ENCODE measurements at places on chromosomes 1 and 21.

GRCh38 chr1:208433086-208433485 lies 188.9 kb upstream of the PLXNA2 start:
- no peaks in the 10 kb centered on the region for H3K36me3 ChIP-seq
- H3K27ac ChIP-seq = no peak overlapping the region
- peaks cover 7% of the 10 kb centered on the region for H3K4me1 ChIP-seq
- H3K4me3 ChIP-seq = no peak overlapping the region
- no peak for DNase-seq

DNA sequence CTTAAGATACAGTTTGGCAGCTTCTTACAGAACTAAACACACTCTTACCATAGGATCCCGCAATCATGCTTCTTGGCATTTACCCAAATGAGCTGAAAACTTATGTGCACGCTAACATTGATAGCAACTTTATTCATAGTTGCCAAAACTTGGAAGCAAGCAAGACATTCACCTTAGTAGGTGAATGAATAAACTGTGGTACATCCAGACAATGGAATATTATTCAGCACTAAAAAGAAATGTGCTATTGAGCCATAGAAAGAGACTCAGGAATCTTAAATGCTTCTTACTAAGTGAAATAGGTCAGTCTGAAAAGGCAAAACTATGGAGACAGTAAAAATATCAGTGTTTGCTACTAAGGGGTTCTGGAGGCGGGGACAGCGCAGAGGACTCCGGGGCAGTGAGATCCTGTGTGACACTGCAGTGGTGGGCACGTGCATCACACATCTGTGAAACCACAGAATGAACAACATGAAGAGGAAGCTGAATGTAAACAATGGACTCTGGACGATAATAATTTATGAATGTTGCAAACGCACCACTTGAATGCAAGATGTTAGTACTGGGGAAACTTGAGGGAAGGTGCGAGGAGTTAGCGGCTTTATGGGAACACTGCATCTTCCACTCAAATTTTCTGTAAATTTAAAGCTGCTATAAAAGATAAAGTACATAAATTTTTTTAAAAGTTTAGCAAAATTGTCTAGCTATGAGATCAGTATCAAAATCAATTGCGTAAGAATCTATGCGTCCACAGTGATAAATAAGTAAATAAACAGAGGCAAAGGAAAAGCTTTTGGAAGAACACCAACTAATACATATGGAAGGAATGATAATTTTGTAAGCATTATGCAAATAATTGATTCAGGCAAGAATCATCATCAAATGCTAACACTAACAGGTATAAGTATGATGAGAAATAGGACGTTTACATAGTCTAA lies 15.4 kb upstream of the SPATC1L start:
- no peaks in the 10 kb centered on the region for H3K27me3 ChIP-seq
- H3K36me3 ChIP-seq = peaks cover 48% of the 10 kb centered on the region
- no peak overlapping the region for H3K27ac ChIP-seq
- DNase-seq = no peak

- no peaks in the 10 kb centered on the region for H3K27me3 ChIP-seq
- H3K4me3 ChIP-seq = no peak overlapping the region
- peak; percentile 79 for DNase-seq
- no peak overlapping the region for H3K27ac ChIP-seq
- peaks cover 36% of the 10 kb centered on the region for H3K4me1 ChIP-seq
Measured at GRCh38 chr21:45128613-45129188, 54.3 kb downstream of the ADARB1 start.

- H3K36me3 ChIP-seq = no peaks in the 10 kb centered on the region
- DNase-seq = no peak
- peaks cover 14% of the 10 kb centered on the region for H3K4me1 ChIP-seq
- no peak overlapping the region for H3K27ac ChIP-seq
- H3K4me3 ChIP-seq = no peak overlapping the region
Measured at GRCh38 chr1:84971957-84972356, 25.0 kb downstream of the MCOLN2 start.

GRCh38 chr1:36225283-36225899 lies 1.1 kb downstream of the THRAP3 start:
- H3K27ac ChIP-seq = peak overlapping the region; percentile 97
- peak overlapping the region; percentile 87 for H3K4me3 ChIP-seq
- no peak for DNase-seq

DNA sequence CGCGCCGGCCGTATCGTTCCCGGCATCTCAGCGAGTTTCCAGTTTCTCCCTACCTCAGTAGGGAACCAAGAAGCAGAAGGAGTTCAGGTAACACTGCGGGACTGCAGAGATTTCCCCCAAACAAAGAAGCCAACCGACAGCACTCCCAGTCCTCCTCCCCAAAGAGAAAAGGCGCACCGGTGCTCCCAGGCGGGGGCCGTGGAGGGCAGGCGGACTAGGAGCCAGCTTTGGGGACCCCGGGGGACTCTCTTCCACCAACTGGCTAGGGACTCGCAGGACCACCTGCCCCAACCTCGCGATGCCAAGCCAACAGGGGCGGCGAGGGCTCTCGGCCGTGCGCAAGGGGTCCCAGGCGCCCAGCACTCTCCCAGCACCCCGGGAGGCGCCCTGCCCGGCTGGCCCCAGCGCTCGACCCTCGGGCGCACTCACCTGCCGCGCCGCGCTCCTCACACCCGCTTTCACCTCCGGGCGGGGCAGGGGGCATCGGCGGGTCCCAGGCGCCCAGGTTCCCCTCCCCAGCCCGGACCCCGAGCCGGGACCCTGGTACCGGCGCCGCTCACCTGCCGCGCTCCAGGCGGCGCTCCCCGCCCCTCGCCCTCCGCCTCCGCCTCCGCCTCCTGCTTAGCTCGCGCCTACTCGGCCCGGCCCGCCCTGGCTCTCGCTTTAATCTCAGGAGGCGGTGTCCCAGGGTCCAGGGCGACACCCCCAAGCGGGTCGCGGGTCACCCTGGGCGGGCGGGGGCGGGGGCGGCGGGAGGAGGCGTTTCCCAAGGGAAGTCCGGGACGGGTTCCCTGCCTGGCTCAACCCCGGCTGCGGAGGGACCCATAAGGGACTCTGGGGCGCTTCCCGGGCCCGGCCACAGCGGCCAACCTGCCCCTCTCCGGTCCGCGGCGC lies at the start of gene TMPRSS2:
Gene TMPRSS2 (minus strand): TSS at position 638 of the 894 bp plus-strand sequence. CDS start 10,025 bp downstream, outside the sequence.
- no peak within 1 kb of the TSS for H3K27ac ChIP-seq
- H3K4me3 ChIP-seq = no peak within 1 kb of the TSS
- no peaks in the 10 kb centered on the region for H3K4me1 ChIP-seq

GRCh38 chr1:85502171-85502570 lies 37.2 kb upstream of the DDAH1 start:
- no peak for DNase-seq
- H3K4me3 ChIP-seq = no peak overlapping the region
- no peaks in the 10 kb centered on the region for H3K27me3 ChIP-seq
- H3K36me3 ChIP-seq = no peaks in the 10 kb centered on the region

DNA sequence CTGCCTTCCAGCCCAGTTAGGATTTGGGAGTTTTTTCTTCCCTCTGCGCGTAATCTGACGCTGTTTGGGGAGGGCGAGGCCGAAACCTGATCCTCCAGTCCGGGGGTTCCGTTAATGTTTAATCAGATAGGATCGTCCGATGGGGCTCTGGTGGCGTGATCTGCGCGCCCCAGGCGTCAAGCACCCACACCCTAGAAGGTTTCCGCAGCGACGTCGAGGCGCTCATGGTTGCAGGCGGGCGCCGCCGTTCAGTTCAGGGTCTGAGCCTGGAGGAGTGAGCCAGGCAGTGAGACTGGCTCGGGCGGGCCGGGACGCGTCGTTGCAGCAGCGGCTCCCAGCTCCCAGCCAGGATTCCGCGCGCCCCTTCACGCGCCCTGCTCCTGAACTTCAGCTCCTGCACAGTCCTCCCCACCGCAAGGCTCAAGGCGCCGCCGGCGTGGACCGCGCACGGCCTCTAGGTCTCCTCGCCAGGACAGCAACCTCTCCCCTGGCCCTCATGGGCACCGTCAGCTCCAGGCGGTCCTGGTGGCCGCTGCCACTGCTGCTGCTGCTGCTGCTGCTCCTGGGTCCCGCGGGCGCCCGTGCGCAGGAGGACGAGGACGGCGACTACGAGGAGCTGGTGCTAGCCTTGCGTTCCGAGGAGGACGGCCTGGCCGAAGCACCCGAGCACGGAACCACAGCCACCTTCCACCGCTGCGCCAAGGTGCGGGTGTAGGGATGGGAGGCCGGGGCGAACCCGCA lies at the start of gene PCSK9:
Gene PCSK9 (plus strand): TSS at position 207 of the 741 bp plus-strand sequence. CDS start 290 bp downstream, at position 497.
- peaks cover 49% of the 10 kb centered on the region for H3K27me3 ChIP-seq
- DNase-seq = no peak
- H3K4me1 ChIP-seq = peaks cover 17% of the 10 kb centered on the region

GRCh38 chr1:197919346-197920066 lies 2.3 kb downstream of the LHX9 start:
- H3K36me3 ChIP-seq = no peaks in the 10 kb centered on the region
- DNase-seq = no peak
- H3K4me1 ChIP-seq = peaks cover 60% of the 10 kb centered on the region
- peaks cover 99% of the 10 kb centered on the region for H3K27me3 ChIP-seq
- no peak overlapping the region for H3K27ac ChIP-seq

DNA sequence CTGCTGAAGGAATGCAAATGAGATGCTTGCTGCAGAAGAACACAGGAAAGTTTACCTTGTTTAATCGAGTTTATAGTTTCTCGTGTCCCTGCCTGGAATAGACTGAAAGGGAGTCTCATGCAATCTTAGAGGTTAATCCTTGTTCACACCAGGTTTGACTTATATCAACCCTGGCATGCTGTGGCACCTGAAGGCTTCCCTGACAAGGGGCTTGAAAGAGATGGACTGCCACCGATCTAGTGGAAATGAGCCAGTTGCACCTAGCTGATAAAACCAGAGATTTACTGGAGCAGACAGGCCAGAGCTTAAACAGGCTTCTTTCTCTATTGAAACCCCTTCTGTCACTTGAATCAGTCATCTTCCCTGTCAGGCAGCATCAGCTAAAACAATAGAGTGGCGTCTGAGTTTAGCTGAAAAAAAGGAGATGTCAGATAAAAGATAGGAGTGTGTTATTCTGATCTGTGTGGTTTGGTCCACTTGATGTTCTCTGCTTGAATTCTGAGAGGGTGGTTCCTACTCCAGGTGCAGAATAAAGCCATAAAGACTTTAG lies 349.7 kb downstream of the RWDD3 start:
- no peaks in the 10 kb centered on the region for H3K4me1 ChIP-seq
- no peak overlapping the region for H3K27ac ChIP-seq
- H3K4me3 ChIP-seq = no peak overlapping the region
- DNase-seq = no peak
- no peaks in the 10 kb centered on the region for H3K36me3 ChIP-seq
- H3K27me3 ChIP-seq = no peaks in the 10 kb centered on the region

DNA sequence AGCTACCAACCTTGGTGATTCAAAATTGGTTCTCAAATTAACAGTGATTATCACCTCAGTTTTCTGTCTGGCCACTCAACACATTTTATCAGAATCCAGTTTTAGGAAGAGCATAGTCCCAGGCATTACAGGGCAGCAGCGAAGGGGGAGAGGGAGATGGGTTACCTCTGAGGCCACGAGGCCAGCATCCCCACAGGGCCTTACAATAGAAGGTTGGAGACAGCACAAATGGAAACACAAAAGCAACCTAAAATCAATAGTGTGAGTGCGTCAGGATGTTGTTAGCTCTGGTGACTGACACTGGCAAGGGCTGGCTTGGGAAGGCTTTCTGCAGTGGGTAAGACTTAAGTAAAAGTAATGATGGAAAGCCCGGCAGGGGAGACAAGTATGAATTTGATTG lies 79.5 kb downstream of the JAK1 start:
- H3K4me3 ChIP-seq = no peak overlapping the region
- H3K36me3 ChIP-seq = peaks cover 22% of the 10 kb centered on the region
- no peaks in the 10 kb centered on the region for H3K27me3 ChIP-seq
- no peaks in the 10 kb centered on the region for H3K4me1 ChIP-seq

GRCh38 chr1:215156232-215156631 lies 73.7 kb downstream of the KCNK2 start:
- H3K4me1 ChIP-seq = no peaks in the 10 kb centered on the region
- no peak for DNase-seq
- no peaks in the 10 kb centered on the region for H3K36me3 ChIP-seq
- H3K27ac ChIP-seq = no peak overlapping the region
- H3K4me3 ChIP-seq = no peak overlapping the region
- no peaks in the 10 kb centered on the region for H3K27me3 ChIP-seq

- no peak overlapping the region for H3K4me3 ChIP-seq
- DNase-seq = no peak
- H3K4me1 ChIP-seq = no peaks in the 10 kb centered on the region
- H3K27ac ChIP-seq = no peak overlapping the region
- H3K27me3 ChIP-seq = no peaks in the 10 kb centered on the region
Measured at GRCh38 chr21:14975136-14975919, 89.5 kb downstream of the NRIP1 start.

DNA sequence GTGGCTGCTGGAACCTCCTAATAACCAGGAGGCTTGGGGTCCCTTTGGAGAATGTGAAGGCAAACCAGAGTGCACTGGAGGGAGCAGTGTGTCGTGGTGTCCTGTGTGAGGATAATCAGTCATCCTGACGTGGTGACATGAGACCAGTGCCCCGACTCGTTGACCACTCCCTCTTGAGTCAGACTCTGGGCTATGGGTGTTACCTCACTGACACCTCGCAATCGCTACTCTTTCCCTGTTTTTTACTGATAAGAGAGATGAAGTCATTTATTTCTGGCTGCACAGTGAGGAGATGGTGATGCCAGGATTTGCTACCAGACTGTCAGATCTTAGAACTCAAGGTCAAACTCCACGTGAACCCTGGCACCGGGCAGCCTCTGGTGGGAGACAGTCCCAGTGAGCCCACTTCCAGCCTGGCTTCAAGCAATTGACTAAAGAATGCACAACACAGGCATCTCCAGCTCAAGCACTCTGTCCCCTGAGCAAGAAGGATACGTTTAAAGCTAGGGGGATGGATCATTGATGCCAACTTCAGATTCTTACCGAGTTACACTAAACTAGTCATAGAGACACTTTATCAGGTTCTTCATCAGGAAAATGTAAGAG lies 30.3 kb downstream of the UBASH3A start:
- peaks cover 7% of the 10 kb centered on the region for H3K4me1 ChIP-seq
- DNase-seq = peak; percentile 26
- H3K36me3 ChIP-seq = no peaks in the 10 kb centered on the region
- H3K4me3 ChIP-seq = no peak overlapping the region
- no peaks in the 10 kb centered on the region for H3K27me3 ChIP-seq

DNA sequence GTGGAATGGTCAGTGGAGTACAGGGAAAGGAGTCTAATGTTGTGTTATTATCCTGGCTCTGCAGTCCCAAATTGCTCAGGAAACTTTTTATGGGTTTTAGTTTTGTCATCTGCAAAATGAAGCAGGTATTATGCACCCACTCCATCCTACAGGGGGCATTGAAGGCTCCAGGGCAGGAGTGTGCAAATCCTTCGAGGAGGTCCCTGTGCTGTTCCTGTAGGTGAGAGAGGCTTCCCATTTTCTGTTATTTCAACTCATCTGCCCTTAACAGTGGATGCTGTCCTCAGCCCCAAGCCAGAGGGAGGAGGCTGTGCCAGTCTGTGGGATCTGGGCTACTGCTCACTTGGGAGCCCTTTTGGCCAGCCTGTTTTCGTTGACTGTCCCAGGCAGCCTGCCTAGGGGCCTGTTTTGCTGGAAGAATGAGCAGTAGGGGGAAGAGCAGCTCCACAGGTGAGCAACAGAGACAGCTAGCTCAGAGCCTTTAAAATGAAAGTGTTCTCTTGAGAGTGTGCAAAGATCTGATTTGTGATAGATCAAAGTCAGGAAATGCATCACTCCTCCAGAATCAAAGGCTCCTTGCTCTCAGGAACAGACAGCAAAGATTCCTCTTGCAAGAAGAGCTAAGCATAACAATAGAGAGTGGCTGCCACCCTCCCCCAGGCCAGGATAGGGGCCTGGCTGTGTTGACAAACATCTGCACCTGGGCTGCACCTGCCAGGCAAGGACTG lies 317.6 kb upstream of the PROX1 start:
- no peak overlapping the region for H3K4me3 ChIP-seq
- no peaks in the 10 kb centered on the region for H3K36me3 ChIP-seq
- no peak overlapping the region for H3K27ac ChIP-seq
- no peak for DNase-seq
- no peaks in the 10 kb centered on the region for H3K27me3 ChIP-seq
- no peaks in the 10 kb centered on the region for H3K4me1 ChIP-seq

Data from CD14-positive monocyte (primary cell).